Muscle of leg (tissue), 16 donors: ENCODE measurements at places on chromosomes 1 and 21. TPM values are rescaled to one million over a fixed set of nuclear protein-coding genes. Genes with fewer than 3 reads are reported as not detected.
A peak's percentile ranks its signal among the peaks of the same experiment; 100 is the strongest.

DNA sequence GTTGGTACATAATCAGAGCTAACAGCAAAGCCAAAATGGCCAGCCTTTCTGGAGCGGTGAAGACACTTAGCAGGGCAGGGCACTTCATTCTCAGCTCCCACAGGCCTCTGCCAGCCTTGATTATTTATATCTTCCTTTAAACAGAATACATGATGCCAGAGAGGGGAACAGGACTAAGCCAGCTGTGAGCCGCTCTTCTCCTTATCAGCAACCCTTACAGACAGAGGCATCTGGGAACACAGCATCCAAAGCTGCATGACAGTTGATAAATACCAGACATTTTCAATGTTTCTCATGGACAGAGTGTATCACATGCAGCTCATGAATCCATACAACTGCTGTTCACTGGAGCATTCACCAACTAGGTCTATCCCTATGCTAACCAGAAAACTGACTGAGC is 29.1 kb downstream of the DNAJC11 start:
- peak; percentile 27 for DNase-seq

DNA sequence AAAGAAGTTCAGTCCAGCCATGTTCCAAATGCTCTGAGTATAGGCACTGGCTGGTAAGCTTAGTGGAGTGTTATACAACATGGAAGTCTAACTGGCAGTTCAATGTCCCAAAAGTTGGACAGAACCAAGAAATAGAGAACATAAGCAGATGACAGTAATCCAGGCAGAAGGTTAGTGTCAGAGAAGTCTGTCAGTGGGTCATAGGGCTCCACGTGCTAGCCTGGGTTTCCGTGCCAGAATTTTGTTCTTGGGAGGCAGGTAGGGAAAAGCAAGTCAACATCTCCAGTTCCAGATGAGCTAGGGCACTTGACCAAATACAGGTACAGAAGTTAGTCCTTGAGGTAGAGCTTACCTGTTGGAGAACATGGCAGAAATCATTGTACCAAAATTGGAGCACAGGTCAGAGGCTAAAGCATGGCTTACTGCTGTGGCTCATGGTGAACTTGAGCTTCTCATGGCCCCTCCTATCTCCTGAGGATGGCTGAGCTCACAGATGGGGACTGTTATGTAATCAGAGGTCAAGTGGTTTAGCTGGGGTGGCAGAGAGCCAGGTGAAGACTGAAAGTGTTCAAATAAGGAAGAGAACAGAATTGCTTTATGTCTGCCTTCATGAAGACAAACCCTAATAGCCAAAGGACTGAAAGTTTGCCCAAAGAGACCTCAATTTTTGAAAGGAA is 170.8 kb downstream of the NFIA start:
- peak; percentile 88 for DNase-seq

The VWA5B1 gene
- polyA plus RNA-seq: 0.16 TPM

DNA sequence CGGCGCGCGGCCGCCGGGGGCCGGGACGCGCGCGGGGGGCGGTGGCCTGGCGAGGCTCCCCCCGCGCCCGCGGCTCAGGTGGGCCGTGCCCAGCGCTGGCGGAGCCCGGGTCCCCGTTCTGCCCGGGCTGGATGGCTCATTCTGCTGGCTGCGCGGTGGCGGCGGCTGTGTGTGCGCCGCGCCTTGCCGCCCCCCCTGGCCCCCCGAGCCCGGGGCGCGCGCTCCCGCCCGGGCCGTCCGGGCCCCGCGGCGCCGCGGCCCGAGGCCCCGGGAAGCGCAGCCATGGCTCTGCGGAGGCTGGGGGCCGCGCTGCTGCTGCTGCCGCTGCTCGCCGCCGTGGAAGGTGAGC is at the start of gene EPHB2:
Gene EPHB2 (plus strand): TSS at position 139 of the 349 bp plus-strand sequence. CDS start 144 bp downstream, at position 283.
- DNase-seq: peak; percentile 58

The WNT3A gene
- polyA plus RNA-seq: not detected

GRCh38 chr1:194084755-194085154 is 898.3 kb upstream of the B3GALT2 start:
- no peak for DNase-seq

- DNase-seq: no peak
These were observed 205.6 kb downstream of the APP start for GRCh38 chr21:25964926-25965325.

- no peak for DNase-seq
These were observed 146.8 kb downstream of the PTPRU start for GRCh38 chr1:29382851-29383745.

DNA sequence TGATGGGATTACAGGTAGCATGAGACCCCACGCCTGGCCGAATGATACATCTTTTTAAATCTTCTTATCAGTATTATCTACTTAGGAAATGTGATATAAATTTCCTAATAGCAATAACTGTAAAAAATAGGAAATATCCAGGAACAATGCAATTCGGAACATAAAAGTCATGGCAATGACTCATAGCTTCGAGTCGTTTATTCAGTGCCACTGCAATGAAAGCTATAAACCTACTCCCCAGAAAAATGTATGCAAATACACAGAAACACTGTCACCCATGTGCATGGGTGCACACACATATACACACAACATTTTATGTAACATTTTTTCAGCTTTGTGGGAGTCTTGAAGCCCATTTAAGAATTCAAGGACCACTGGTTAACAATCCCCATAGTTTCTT is 194.6 kb downstream of the PATJ start:
- no peak for DNase-seq

DNA sequence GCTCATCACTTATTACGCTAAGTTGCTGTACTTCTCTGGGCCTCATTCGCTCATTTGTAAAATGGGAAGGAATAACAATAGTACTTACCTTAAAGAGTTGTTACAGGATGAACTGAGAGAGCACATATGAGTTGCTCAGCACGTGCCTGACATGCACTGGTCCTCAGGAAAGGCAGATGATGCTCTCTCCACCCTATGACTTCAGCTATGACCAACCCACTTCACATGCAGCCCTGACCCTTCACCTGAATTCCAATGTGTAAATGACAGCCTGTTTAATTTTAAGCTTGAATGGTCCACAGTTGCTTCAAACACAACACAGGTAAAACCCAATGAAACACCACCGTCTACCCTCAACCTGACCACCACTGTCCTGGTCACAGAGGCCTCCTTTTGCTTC is 32.9 kb downstream of the GADD45A start:
- DNase-seq: no peak

The UBASH3A gene
- 0.09 TPM for polyA plus RNA-seq

The THEM5 gene
- polyA plus RNA-seq: 0.25 TPM

- DNase-seq: no peak
These were observed 108.7 kb downstream of the RGL1 start for GRCh38 chr1:183913567-183913993.

DNA sequence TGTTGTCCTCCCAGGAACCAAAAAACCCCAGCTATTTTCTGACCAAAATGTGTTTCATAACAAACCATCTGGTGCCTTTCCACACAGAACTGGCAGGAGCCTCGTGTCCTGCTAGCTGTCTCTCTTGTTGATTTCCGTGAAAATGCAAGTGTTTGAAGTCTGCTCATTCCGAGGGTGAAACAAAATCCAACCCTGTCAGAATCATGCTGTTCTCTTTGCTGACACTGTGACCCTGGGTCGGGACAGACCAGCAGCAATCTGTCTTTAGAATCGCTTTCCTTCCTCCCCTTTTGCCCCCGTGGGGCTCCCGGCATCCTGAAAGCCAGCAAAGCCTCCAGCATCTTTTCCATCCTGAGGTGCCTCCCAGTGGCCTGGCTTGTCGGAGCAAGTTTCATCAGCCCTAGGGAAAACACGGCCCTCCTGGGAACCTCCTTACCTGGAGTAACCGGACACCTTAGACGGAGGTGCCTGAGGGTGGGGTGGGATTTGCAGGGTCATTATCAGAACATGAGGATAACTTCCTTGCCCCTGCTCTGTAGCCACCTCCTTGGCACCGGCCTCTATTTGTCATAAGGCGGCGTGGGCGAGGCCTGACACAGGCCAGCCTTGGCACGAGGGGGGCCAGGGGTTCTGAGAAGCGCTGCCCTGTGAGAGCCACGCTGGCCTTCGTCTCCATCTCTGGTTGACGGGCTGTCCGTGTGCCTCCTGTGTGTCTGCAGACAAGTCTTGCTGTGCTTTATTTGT is 24.9 kb downstream of the LDLRAP1 start:
- DNase-seq: no peak

DNA sequence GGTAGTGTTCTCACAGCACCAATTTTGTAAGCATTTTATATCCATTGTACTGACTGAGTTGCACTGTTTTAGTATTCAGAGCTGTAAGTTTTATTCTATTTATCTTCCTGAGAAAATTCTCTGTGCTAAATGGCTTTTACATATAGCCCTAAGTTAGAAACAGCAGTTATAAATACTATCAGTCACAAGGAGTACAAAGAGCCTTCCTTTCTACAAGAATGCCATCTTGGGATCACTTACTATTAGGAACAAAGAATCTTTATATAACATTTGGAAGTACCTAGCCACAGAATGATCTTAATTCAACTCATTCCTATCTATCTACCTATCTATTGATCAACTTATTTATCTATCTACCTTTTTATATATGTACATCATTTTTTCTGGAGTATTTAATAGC is 423.9 kb upstream of the RGS18 start:
- DNase-seq: no peak

GRCh38 chr1:62184336-62184735 is 10.3 kb upstream of the L1TD1 start:
- no peak for DNase-seq

GRCh38 chr21:39084979-39085729 is 98.1 kb downstream of the PSMG1 start:
- DNase-seq: no peak

The CLK2 gene
- 41.2 TPM for polyA plus RNA-seq

DNA sequence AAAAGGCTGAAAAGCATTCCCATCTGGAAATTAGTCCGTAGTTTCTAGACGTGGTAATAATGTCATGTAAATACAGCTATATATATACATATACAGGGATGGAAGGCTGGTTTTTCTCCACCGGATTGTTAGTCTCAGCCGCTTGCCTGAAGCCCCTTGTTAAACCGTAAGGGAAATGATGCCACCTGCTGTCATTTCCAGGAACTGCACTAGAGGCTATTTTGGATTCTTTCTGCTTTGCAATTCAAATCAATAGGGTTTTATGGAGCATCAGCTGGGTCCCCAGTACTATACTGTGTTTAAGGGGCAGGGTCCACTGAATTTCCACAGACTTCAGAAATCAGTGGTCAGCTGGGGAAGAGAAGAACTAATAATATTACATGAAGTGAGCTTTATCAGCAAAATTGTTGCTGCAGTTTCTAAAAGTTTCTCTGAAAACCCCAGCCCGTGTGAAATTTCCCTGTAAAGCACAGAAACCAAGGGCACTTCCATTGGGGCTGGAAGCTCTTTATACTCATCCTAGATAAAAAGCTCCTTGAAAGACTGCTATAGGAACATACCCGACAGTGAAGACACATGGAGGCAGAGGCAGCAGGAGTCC is 33.8 kb upstream of the MPZL1 start:
- DNase-seq: peak; percentile 90

DNA sequence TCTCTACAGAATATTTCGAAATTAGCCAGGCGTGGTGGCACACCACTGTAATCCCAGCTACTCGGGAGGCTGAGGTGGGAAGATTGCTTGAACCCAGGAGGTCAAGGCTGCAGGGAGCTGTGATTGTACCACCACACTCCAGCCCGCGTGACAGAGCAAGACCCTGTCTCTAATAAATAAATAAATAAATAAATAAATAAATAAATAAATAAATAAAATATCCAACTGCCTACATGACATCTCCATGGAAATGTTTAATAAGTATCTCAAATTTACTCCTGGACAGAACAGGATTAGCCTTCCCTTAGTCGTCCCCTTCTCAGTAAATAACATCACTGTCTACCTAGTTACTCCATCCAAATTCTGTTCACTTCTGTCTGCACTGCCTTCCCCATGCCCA is 29.0 kb upstream of the KCNN3 start:
- no peak for DNase-seq

- peak; percentile 54 for DNase-seq
These were observed 392.2 kb downstream of the VAV3 start for GRCh38 chr1:107572674-107573211.

The TXLNA gene
- polyA plus RNA-seq: 37.4 TPM

DNA sequence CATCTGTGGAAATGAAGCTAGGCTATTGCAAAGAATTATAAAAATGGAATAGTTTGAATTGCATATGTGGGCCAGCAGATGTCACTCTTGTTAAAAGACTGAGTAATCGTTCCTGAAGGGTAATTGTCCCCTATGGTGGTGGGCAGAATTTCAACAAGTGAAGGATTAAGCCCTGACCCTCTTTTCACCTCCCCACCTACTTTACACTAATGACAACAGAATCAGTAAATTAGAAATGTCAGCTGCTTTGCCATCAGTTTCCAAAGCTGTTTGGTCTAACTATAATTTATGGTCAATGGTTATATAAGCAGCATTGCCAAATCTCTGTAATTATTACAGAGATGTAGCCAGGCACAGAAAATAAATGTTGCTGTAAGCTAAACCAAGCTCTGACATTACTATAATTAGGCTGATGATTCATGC is 898.6 kb downstream of the AMY1C start:
- DNase-seq: peak; percentile 16

The ZBTB21 gene
- 6.5 TPM for polyA plus RNA-seq

The OR2T3 gene
- polyA plus RNA-seq: not detected

DNA sequence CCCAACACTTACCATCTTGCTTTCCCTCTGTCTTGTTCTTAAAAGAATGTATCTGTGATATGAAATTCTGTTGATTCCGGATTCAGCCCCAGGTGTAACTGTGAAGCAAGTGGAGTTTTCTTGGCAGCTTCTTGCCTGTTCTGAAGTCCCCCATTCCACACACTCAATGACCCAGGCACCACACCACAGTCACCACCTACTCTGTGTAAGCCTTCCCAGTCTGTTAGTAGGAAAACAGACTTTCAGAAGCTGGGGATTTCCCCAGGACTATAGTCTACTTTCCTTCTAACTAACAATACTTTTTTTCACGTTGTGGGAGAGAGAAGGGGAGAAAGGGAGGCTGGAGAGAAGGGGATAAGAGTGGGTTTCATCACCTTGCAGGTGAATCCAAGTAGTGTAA is 299.1 kb upstream of the PROX1 start:
- DNase-seq: no peak

GRCh38 chr1:94951509-94952208 is 24.7 kb upstream of the CNN3 start:
- peak; percentile 59 for DNase-seq

DNA sequence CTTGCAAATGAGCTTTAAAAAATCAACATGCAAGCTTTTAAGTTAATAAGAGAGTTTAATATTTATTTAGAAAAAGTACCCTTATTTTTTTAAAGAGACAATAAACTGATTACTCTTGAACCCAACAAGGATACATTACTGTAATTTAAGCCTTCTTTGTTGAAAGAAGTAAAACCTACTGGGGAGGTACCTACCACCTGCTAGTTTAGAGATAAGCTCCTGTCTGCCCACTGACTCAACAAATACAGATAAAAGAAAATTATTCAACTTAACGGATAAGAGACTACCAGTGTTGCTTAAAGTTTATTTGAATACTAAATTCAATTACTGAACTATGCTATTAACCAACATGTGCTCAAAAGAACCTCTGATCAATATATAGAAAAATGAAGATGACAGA is 23.1 kb downstream of the USP24 start:
- no peak for DNase-seq

- no peak for DNase-seq
These were observed 3.3 kb upstream of the FAM110D start for GRCh38 chr1:26155370-26156284.
